ENCODE measurements at places on chromosomes 1 and 21.
A peak's percentile ranks its signal among the peaks of the same experiment; 100 is the strongest.

DNA sequence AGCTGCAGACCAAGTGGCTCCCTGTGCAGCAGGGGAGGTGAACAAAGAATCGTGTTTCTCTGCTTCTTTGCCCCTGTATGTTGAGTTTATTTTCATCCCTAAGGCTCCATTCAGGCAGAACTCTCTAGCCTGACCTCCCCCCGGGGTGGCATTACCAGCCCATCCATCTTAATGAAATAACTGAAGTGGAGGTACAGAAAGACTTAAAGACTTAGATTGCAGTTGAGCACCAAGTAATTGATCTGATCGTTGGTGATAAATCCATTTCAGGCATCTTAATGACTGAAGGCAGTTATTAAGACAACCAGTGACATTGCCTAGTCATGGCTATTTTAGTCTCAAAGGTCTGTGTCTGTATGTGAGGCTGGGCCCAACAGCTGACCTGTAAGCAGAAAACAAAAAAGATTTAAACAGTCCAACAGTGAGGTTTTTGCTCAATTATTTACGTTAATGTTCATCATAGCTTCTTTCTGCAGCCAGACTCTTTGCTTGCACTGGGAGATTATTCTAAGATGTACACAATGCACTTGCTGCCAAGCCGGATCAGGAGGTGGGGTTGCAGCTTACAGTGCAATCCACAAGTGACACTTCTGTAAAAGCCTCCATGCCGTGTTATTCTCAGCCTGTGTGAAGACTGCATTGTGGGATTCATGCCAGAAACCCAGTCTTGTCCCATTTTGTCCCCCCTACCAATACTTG is 363.0 kb upstream of the DUSP10 start:
- peak; percentile 32 for DNase-seq

DNA sequence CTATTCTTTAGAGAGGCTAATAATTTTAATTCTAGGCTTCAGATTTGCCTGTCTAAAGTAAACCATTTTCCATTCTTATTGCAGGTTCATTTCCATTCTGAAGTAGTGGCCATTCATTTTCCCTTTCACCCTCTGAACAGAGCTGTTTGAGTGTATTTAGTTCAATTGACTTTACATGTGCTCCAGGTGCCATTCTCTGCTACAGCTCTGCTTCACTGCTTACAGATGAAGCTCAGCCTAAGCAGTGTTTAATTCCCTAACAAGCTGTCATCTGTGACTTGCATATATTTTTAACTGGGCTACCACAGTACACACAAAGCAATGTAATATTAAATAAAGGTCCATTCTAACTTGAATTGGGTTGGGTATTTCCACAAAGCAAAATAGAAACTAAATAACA is 1031.6 kb downstream of the KCNT2 start:
- DNase-seq: peak; percentile 74

GRCh38 chr21:26954662-26955121 is 12.2 kb downstream of the ADAMTS5 start:
- no peak for DNase-seq

GRCh38 chr1:14094611-14095400 is 394.8 kb downstream of the PRDM2 start:
- DNase-seq: peak; percentile 6

GRCh38 chr21:14318578-14318977 is 64.4 kb downstream of the HSPA13 start:
- DNase-seq: no peak

DNA sequence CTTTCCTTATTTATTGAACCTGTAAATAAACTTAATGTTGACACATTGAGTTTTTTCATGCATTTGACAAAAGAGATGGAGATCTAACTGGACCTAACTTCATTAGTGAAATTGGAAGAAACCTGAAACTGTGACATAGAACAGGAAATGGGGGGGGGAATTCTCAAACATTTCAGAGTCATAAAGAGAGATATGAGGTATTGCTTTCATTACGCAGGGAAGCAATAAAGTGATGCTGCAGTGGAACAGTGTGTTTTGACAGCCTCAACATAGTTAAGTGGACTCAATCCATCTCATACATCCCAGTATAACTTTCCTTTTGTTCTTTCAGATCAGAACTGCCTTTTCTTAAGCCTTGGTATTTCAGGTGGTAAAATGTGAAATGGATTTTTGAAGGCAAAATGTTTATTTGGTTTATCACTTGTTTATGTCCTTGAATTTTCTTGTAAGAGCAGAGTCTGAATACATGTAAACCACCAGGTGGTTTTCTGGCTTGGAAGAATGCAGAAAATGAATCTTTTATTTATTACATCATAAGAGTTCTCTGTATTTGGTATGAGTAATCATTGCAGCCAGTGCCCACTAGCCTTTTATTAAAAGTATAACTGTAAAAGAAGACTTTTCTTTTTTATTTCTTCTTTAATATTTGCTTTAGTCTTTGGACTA is 132.5 kb downstream of the ZNF326 start:
- DNase-seq: no peak

GRCh38 chr21:33067043-33067442 is 2.9 kb upstream of the OLIG1 start:
- DNase-seq: no peak

- no peak for DNase-seq
These were observed 3.4 kb upstream of the TRIM11 start for GRCh38 chr1:228410015-228410414.

GRCh38 chr1:57748719-57749118 is 324.9 kb upstream of the DAB1 start:
- no peak for DNase-seq

DNA sequence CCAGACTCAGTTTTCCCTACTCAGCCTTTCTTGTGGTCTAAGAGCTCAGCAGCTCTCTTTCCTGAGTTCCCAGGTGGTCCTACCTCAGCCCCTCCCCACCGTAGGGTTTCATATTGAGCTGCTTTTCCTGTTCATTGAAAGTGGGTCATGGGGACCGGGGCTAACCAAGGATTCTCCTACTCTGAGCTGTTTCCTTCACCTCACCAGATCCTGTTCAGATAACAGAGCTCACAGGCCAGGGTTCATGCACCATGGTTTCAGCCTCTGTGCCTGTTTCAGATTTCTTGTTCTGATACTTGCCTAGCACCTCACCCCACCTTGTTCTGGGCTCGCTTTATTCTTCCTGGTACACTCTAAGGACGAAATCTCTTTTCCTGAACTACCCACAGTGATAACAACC is 8.5 kb downstream of the UBQLN4 start:
- no peak for DNase-seq

- no peak for DNase-seq
These were observed 34.2 kb downstream of the LMO4 start for GRCh38 chr1:87362834-87363426.

GRCh38 chr1:22171951-22172715 is 29.2 kb upstream of the WNT4 start:
- DNase-seq: no peak

DNA sequence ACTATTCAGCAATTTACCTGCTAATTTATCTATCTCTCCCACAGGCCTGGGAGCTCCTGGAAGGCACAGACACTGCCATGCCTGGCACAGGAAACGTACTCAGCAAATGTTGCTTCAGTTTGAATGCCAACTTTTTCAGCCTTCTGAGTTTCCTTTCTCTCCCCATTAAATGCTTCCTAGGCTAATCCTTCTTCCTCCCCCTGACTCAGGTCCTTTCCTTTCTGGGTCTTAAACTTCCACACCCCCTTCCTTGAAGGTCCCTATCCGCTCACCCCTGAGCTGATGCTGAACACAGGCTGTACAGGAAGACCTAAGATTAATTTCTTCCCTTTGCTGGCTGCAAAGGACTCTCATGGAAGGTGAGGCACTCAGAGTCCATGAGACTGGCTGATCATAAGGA is 40.3 kb upstream of the ECE1 start:
- DNase-seq: no peak

DNA sequence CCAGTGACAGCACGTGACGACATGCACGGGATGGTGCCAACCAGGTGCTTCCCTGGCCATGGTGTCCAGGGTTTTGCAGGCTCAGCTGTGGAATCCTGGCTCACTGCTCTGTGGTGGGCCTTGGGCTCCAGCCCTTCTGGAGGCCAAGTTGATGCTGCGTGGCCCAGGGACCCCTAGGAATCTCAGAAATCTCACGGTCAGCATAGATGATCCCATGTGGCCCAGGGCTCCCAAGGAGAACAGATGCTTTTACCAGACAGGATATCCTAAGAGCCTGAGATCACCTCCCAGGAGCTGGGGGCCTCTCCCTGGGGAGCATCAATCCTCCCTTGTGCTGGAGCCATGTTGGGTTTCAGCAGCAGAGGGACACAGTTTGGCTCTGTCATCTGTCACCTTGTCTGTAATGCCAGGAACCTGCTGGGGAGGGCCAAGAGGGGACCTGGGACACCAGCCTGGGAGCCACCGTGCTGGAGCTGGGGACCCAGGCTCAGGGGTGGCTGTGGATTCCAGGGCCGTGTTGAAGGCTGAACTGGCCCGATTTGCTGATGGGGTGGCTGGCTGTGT is 63.9 kb downstream of the TRIM11 start:
- peak; percentile 5 for DNase-seq

- DNase-seq: no peak
These were observed 54.2 kb downstream of the SH3GLB1 start for GRCh38 chr1:86758570-86758969.

DNA sequence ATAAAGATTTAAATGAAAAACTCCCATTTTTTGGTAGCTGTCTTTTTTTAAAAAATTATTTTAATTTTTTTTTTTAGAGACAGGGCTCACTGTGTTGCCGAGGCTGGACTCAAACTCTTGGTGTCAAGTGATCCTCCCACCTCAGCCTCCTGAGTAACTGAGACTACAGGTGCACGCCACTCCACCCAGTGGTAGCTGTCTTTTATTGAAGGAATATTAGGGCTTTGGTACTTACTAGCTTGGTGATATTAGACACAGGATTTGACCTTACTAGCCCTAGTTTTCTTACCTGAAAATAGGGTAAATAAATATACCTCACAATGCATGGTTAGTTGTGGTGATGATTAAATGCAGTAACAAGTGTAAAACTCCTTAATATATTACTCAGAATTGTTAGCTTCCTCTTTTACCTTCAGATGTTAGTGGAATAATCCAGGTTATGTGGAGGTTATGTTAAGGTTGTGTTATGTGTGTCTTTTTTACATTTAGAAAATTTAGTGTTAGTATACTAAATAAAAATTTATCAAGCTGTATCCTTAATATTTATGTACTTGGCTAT is 66.8 kb downstream of the PHACTR4 start:
- no peak for DNase-seq

DNA sequence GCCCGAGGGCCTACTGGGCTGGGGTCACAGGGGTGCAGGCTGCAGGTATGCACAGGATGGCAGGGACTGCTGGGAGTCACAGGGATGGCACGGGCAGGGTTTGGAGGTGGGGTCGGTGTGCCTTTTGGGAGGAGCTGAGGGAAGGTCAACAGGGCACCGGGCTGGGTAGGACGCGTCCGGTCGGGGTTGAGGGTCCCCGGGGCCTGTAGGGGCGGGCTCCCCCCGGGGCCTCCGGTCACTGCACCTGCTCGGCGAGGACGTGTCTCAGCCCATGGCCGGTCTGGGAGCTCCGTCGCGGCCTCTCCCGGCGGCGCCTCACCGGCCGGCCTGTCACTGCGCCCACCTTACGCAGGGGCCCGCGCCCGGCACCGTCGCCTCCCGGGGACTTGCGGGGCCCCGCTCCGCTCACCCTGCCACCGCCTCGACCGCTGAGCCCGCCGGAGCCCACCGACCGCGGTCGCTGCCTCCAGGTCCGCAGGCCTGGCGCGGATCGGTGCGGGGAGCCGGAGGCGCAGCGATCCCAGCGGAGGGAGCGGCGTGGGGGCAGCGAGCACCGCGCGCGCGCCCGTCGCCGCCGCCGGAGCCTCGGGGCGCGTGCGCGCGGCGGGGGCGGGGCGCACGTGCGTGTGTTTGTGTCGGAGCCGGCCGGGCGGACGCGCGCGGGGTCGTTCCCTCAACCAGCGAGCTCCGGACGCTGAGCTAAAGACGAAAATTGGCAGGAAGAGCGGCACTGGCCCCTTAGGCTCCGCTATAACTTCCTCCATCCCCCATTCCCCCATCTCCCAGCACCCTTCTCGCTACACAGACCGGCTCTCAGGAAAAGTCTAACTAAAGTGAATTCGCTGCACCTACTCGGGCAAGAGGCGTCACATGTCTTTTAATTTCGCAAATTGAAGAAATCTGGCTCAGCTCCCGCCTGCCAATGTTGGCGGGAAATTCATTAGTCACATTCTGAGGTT is at the start of gene AMIGO1:
Gene AMIGO1, minus strand, starts transcription at position 552 of the 959 bp plus-strand sequence. CDS start 815 bp downstream, outside the sequence.
- DNase-seq: peak; percentile 75

- DNase-seq: no peak
These were observed 468 bp upstream of the MX1 start for GRCh38 chr21:41425588-41425953.

GRCh38 chr1:248373761-248374160 is 1.8 kb upstream of the OR2T6 start:
- DNase-seq: no peak

DNA sequence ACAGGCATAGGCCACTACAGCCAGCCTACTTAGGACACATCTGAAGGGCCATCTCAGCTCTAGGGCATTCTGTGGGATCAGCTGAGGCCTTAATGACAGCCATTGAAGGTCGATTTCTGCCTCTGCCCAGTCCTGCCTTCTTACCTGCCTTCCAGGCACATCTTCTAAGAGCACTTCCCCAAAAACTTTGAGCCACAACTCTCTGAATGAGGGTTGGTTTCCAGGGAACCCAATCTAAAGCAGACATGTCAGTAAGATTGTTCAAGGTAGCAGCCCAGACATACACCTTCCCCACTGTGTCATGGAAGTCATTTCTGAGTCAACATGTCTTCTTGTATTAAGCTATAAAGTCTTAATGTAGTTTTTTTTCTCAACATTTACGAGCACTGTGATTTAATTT is 18.2 kb upstream of the SSBP3 start:
- no peak for DNase-seq

DNA sequence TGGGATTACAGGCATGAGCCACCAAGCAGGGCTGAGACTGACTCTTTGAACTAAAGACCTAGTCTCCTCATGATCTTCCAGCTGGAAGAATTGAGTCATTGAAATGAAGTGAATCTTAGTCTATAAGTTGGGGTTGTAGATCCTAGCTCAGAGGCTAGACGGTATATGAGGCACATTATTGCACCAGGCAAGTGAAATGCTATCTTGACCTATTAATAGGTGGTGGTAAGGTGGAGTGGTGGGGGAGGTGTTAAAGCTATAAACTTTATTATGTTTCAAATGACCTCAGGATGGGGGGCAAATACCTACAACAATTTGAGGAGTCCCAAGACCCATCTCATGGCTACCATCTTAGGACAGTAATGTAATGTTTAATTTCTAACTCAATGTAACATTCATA is 36.8 kb upstream of the SLC16A1 start:
- DNase-seq: no peak

- no peak for DNase-seq
These were observed 35.8 kb downstream of the ATF6 start for GRCh38 chr1:161801955-161802354.

- no peak for DNase-seq
These were observed 43.5 kb upstream of the JAK1 start for GRCh38 chr1:65009724-65010420.

DNA sequence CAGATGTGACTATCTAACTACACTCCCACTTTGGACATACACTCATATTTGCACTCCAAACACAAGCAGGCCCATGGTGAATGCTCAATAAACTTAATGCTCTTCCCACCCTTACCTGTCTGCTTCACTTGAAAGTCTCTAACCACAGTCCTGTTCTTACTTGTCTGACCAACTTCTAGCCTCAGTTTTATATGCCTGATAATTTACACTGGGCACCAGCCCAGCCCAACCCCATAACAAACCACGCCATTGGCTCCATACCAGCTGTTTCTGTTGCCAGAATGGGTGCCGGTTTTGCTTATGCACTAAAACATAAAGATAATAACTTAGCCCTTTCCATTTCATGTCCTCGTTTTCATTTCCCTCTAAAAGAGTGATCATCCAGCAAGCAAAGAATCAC is 395.4 kb downstream of the NTNG1 start:
- DNase-seq: no peak

GRCh38 chr1:181469829-181470228 is 13.5 kb upstream of the CACNA1E start:
- DNase-seq: no peak

Measured in WERI-Rb-1 (cell line).